ENCODE measurements at places on chromosomes 3 and 15.

DNA sequence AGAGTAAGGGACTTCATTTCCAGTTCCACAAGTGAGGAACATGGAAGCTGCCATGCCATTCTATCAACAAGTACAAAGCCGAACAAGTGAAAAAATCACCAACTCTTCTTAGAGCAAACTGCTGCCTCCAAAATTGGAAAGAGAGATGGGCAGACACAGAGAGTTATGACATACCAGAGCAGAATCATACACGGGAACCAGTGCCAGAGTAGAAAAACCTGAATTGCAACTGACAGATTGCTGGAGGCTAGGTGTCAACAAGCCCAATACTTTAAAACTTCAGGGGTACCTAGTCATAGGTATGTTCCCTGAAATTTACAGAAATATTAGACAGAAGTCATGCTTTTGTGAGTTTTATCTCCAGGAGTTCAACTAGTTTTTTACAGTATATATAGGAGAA, 62.0 kb downstream of the TTBK2 start:
- DNase-seq: no peak

GRCh38 chr15:96054621-96055020, 275.9 kb upstream of the NR2F2 start:
- DNase-seq: no peak

DNA sequence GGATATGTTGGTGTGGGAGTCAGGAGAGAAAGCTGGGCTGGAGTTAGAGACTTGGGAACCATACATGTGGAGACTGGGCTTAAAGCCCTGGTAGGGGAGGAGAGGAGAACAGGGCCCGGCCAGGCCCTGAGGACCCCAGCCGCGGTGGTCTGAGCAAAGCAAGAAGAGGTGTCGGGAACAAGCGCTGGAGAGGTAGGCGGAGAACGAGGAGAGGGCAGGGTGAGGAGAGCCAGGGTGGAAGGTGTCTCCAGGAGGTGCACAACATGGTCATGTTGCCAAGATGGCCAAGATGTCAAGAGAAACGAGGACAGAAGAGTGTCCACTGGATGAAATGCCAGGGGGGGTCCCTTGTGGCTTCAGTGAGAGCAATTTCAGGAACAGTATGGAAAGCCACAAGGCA, 5.5 kb downstream of the CHAC1 start:
- DNase-seq: no peak

DNA sequence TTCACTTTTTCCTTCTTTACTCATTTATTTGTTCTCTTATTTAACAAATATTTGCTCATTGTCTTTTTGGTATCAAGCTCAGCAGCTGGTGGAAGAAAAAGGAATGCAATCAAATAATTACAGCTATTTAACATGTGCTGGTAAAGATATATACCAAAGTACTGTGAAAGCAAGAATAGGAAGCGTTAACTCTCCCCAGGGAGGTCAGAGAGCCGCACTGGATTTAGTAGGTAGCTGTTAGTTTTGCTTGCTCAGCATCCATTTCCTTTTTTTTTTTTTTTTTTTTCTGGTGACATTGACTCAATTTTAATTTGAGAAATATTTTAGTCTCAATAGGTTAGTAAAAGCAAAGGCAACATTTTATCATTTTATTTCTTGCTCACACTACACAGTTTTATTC, 308.5 kb upstream of the MDFIC2 start:
- no peak for DNase-seq

DNA sequence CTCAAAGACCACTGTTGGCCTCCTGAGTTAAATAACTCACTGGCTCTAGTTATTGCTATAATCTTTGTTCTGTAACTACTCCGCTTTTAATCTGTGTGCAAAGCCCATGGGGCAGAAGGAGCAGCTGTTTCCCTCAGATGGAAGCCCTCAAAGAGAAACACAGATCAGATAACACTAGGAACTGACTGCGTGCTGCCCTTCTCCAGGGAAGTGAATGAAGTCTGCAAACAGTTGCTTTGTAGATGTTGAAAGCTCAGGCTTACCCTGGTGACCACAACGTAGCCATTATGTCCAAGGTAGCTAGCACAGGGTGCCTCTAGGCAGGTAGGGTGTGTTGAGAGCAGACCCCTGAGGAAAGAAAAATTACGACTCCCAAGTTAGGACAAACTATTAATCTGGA, 152.3 kb upstream of the STAC start:
- DNase-seq: no peak

- DNase-seq: no peak
These were observed 7.8 kb downstream of the BNC1 start for GRCh38 chr15:83276661-83277060.

- no peak for DNase-seq
These were observed 54.9 kb downstream of the ABCC5 start for GRCh38 chr3:183962807-183963206.

GRCh38 chr15:27491666-27492621, 521.0 kb downstream of the GABRG3 start:
- no peak for DNase-seq

DNA sequence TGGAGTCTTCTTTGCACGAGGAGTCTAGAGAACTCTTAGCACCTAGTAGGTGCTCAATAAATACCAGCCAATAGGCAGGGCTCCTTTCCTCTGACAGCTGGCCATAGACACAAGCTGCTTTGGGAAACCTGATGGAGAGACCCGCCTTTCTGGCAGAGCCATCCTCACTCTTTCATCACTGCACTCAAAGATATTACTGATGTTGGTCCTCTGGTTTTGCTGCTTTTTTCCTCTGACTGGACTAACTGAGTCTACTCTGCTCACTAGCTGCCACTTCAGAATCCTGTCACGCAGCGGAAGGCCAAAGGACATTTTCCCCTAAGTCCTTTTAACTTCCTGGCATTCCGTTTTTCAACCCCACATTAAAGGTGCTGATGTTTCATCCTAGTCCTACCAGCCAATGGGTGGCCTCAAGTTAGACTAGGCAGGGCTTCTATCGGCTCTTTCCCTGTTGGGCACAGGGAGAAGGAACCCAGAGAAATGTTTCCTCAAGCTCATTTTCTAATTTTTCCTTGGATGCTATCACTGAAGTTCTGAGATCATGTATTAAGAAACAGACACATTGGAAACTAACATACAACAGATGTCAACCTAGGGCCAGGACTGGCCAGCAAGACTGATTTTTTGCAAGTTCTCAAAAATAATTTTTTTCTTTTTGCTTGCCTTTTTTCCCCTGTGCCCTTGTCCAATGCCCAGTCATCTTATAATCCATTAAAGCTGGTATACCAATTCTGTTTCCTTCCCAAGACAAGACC, 132.8 kb upstream of the ICE2 start:
- DNase-seq: no peak

DNA sequence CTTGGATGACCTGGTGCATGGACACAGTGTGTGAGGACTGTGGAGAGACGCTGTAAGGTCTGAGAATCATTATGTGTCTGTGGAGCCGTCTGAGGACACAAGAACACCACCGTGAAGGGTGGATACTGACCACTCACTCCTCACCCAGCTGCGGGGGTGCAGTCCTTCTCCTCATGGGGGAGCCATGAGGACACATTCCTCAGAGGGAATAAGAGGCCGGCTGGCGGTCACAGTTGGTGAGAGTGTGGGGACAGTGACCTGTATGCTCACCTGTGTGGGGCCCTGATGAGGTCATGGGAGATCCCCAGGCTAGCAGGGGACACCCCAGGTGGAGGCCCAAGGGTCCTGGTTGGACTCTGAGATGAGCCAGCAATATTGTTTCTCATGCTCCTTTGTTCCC, 2.5 kb upstream of the TRPM1 start:
- no peak for DNase-seq

DNA sequence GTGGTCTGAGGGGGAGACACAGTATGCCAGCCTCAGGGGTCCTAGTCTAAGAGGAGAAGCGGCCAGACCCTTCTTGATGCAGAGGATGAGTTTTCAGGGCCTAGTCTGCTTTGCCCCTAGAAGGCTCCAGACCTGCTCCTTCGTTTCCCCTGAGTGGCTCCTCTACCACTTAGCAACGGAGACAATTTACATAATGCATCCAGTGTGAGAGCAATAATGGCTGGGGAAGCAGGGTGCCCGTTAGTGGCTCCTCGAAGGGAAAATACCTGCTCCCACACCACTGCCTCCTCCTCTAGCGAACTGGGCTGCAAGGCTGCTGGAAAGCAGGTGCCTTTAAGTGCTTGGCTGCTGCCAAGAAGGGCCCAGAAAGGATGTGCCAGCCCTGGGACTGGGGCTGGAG, 38.9 kb downstream of the CACNA2D2 start:
- DNase-seq: no peak

DNA sequence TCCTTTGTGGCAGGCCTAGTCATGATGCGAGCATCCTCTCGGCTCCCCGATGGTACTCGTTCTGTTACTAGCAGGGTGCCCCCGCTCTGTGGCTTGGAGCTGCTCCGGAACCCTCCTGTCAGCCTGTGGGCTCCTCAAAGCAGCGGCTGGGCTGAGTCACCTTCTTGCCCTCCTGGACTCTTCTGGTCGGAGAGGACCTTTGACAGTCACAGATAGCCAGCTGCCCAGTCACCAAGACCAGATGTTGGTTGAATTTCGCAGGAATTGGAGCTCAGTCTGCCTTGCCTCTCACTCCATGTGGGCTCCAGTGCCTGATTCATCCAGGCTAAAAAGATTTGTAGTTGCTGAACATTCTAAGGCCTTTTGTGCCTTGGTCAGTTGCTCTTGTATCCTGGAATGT, 94.5 kb downstream of the CHCHD6 start:
- peak; percentile 49 for DNase-seq

- no peak for DNase-seq
These were observed 34.9 kb downstream of the FLNB start for GRCh38 chr3:58042947-58043707.

DNA sequence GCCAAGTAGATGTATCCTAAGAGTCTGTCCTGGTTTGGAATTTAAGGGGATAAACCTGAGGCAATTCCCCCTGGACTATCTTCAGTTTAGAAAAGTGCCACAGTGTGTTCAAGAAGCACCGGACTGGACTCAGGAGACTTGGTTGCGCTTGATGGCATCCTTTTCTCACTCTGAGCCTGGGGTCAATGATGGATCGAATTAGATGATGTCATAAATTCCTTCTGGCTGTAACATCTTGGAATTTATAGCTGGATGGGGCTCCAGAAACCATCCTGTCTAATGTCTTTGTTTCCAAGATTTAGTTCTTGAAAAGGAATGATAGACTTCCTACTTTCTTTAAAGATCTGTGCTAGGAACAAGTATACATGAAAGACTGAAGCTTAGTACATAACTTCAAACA, 280.6 kb downstream of the LPP start:
- DNase-seq: no peak

DNA sequence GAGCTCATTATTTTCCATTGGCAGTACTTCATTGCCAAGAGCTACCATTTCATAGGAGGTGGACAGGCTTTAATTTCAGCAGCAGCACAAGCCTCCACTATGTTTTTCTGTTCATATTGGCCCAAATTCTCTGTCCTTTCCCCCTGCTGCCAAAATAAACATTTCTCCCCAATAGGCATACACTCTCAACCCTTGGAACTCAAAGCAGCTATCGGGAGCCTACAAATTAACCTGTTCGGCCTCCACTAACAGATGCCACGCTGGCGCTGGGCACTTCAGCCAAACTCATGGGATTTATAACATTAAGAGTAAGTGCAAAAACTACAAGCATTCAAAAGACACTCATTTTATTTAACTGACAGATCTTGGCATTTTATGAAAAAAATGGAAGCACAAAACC, 95.7 kb downstream of the NSUN3 start:
- no peak for DNase-seq

- DNase-seq: peak; percentile 42
These were observed 12.3 kb upstream of the KPNA4 start for GRCh38 chr3:160577556-160578195.

DNA sequence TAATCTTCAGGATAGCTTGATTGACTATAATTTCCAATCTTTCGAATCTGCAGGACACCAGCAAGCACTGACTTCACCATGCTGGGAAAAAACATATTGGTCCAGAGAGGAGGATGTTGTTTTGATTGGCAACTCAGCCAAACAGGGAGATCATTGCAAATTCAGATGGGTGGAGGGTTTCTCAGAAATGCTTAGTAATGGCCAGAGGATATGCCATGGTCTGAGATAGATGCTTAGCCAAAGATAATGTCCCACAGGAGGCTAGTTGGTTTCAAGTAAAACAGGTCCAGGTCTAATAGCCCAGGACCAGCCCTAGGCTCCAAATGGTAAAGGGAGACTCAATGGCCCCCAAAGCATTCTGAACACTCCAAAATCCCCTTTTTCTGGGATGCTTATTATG, 46.7 kb upstream of the CCDC80 start:
- DNase-seq: no peak

- no peak for DNase-seq
These were observed 90.8 kb downstream of the MCTP2 start for GRCh38 chr15:94322141-94322540.

- DNase-seq: peak; percentile 99
These were observed 61.0 kb downstream of the TMEM44 start for GRCh38 chr3:194572143-194572789.

- DNase-seq: no peak
These were observed 192.6 kb upstream of the LPP start for GRCh38 chr3:187961366-187961765.

DNA sequence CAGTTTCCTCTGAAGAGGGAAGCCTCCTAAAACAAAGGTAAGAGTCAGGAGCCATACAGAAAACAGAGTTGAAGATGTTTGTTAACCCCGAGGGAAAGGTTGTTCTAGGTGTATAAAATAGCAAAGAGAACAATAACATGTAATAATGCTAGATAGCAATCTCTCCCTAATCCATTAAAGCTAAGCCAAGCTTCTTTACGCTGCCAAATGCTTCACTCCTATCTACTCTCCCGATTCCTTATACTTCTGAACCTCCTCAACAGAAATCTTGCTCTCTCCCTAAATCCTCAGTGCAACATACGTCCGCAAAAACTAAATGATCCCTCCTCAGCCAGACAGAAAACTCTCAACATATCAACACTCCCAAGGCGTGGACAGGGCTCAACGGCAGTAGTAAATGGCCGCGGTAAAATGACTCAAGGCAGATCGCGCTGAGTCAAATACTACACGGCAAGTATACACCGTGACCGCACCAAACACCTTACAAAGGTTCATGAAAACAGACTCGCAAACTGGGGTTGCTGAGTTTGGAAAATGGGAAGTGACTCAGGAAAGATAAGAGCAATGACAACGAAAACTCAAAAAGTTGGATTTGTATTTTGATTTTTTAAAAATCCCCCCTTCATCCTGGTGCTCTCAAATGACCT, 682 bp downstream of the CLDND1 start:
- DNase-seq: peak; percentile 73

- peak; percentile 65 for DNase-seq
These were observed 43.1 kb downstream of the DNASE1L3 start for GRCh38 chr3:58167431-58168351.

DNA sequence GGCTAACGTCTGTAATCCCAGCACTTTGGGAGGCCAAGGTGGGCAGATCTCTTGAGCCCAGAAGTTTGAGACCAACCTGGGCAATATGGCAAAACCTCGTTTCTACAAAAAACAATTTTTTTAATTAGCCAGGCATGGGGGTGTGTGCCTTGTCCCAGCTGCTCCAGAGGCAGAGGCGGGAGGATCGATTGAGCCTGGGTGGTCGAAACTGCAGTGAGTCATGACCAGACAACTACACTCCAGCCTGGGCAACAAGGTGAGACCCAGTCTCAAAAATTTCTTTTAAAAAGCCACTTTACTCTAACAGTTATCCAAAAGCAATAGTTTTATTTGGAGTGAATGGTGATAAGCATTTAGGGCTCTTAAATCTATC, 12.5 kb downstream of the TRIM59 start:
- DNase-seq: no peak
